ENCODE measurements at places on chromosomes 1 and 21. TPM values are rescaled to one million over a fixed set of nuclear protein-coding genes. Genes with fewer than 3 reads are reported as not detected.
A peak's percentile ranks its signal among the peaks of the same experiment; 100 is the strongest.

GRCh38 chr1:19704247-19705113 is 39.8 kb downstream of the HTR6 start:
- no peak overlapping the region for H3K4me3 ChIP-seq
- H3K27me3 ChIP-seq: no peaks in the 10 kb centered on the region
- no peaks in the 10 kb centered on the region for H3K36me3 ChIP-seq
- DNase-seq: peak; percentile 28
- no peaks in the 10 kb centered on the region for H3K4me1 ChIP-seq

- no peak overlapping the region for H3K4me3 ChIP-seq
- no peak for DNase-seq
- H3K27me3 ChIP-seq: no peaks in the 10 kb centered on the region
These were observed 35.4 kb downstream of the VANGL1 start for GRCh38 chr1:115677182-115677555.

DNA sequence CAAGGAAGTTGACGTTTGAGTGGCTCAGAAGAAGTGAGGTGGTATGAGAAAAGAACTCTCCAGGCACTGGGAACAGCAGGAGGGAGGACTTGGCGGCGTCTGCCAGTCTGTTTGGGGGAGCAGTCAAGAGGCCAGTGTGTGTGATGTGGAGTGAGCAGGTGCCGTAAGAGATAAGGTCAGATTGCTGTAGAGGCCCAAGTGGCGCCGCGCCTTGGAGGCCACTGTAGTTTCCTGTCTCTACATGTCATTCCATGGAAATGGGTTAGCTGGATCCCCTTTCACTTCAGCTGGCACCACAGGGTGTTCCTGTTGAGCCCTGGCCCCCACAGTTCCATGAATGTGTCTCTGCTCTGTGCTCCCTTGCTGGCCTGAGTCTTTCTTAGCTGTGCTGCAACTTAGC is 35.5 kb upstream of the PTPRF start:
- H3K4me1 ChIP-seq: no peaks in the 10 kb centered on the region
- no peaks in the 10 kb centered on the region for H3K27me3 ChIP-seq
- no peaks in the 10 kb centered on the region for H3K36me3 ChIP-seq
- no peak overlapping the region for H3K27ac ChIP-seq
- no peak overlapping the region for H3K4me3 ChIP-seq

GRCh38 chr1:214446772-214447556 is 104.4 kb downstream of the PTPN14 start:
- no peak overlapping the region for H3K4me3 ChIP-seq
- H3K27me3 ChIP-seq: no peaks in the 10 kb centered on the region
- no peaks in the 10 kb centered on the region for H3K36me3 ChIP-seq
- H3K27ac ChIP-seq: peak overlapping the region; percentile 64
- peaks cover 48% of the 10 kb centered on the region for H3K4me1 ChIP-seq

GRCh38 chr1:217067642-217068041 is 344.4 kb upstream of the ESRRG start:
- H3K4me1 ChIP-seq: peaks cover 3% of the 10 kb centered on the region
- H3K27me3 ChIP-seq: no peaks in the 10 kb centered on the region
- no peak for DNase-seq
- H3K4me3 ChIP-seq: no peak overlapping the region
- H3K36me3 ChIP-seq: no peaks in the 10 kb centered on the region
- H3K27ac ChIP-seq: no peak overlapping the region

DNA sequence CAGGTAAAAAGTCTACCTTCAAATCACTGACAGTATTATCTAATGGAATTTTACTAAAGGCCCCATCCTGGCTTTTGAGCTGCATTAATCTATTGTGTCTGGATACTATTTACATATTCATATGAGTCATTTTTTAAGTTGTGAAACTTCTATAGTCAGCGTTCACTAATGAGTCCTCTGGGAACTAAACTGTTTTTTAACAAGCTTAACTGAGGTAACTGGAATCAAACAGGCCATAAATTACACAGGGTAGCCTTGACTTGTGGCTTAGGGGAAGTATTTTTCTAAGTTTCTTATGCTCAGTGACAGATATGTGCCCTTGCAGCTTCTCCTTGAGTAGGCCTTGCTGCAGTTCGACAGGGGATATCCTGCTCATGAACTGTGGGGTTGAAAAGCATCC is 68.8 kb downstream of the JMJD4 start:
- H3K4me3 ChIP-seq: no peak overlapping the region
- no peak overlapping the region for H3K27ac ChIP-seq
- no peaks in the 10 kb centered on the region for H3K27me3 ChIP-seq
- no peaks in the 10 kb centered on the region for H3K4me1 ChIP-seq
- no peak for DNase-seq
- peaks cover 13% of the 10 kb centered on the region for H3K36me3 ChIP-seq

GRCh38 chr1:244010191-244010590 is 40.9 kb upstream of the ZBTB18 start:
- peaks cover 15% of the 10 kb centered on the region for H3K27me3 ChIP-seq
- no peaks in the 10 kb centered on the region for H3K36me3 ChIP-seq
- H3K27ac ChIP-seq: no peak overlapping the region
- no peak for DNase-seq

- H3K4me3 ChIP-seq: no peak overlapping the region
- no peak overlapping the region for H3K27ac ChIP-seq
- no peaks in the 10 kb centered on the region for H3K27me3 ChIP-seq
- no peaks in the 10 kb centered on the region for H3K4me1 ChIP-seq
- DNase-seq: no peak
These were observed 32.7 kb downstream of the FCER1A start for GRCh38 chr1:159334797-159335196.

GRCh38 chr1:89834083-89834704 is 13.4 kb downstream of the LRRC8D start:
- no peak overlapping the region for H3K4me3 ChIP-seq
- peaks cover 9% of the 10 kb centered on the region for H3K4me1 ChIP-seq
- no peak overlapping the region for H3K27ac ChIP-seq
- H3K27me3 ChIP-seq: no peaks in the 10 kb centered on the region

GRCh38 chr1:69121723-69122122 is 446.0 kb upstream of the LRRC7 start:
- no peak for DNase-seq
- no peak overlapping the region for H3K27ac ChIP-seq
- H3K27me3 ChIP-seq: no peaks in the 10 kb centered on the region

GRCh38 chr1:12255913-12256312 is 26.1 kb downstream of the VPS13D start:
- H3K4me3 ChIP-seq: no peak overlapping the region
- DNase-seq: no peak
- no peaks in the 10 kb centered on the region for H3K27me3 ChIP-seq
- no peak overlapping the region for H3K27ac ChIP-seq
- no peaks in the 10 kb centered on the region for H3K36me3 ChIP-seq

DNA sequence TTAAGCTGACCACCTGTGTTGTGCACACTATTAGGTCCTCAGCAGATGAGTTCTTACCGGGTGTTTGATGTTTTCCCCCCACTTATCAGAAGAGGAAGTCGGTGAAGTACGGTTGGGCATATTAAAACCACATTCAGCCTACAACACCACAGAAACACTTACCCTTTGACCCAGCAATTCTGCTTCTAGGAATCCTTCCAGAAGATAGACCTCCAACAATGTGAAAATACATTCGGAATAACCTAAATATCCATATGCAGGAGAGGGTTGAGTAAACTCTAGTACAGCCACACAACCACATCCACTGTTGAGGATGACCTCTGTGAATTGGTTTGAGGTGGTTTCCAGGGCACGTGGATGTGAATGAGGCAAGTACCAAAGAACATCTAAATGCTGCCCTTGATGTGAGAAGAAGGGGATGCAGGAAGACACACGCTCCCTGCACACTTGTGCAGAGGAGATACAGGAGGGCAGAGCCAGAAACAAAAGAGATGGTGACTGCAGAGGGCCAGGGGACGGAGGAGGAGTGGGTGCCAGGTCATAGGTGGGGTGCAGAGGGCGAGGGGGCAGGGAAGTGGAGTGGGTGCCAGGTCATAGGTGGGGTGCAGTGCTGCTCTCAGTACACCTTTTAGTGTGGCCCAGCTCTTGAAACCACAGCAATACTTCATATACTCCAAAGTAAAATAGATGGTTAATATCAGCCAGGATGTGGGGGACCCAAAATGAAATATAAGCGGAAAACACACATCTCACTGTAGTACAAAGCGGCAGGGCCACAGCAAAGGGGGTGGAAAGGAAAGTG is 12.8 kb downstream of the ADARB1 start:
- peaks cover 15% of the 10 kb centered on the region for H3K4me1 ChIP-seq
- H3K4me3 ChIP-seq: no peak overlapping the region
- DNase-seq: no peak
- no peaks in the 10 kb centered on the region for H3K36me3 ChIP-seq
- H3K27me3 ChIP-seq: no peaks in the 10 kb centered on the region

The SYT14 gene
- 0.05 TPM for total RNA-seq

GRCh38 chr1:159829822-159830465 is 3.3 kb downstream of the SLAMF8 start:
- H3K36me3 ChIP-seq: no peaks in the 10 kb centered on the region
- peaks cover 10% of the 10 kb centered on the region for H3K4me1 ChIP-seq
- no peak overlapping the region for H3K4me3 ChIP-seq
- no peaks in the 10 kb centered on the region for H3K27me3 ChIP-seq

DNA sequence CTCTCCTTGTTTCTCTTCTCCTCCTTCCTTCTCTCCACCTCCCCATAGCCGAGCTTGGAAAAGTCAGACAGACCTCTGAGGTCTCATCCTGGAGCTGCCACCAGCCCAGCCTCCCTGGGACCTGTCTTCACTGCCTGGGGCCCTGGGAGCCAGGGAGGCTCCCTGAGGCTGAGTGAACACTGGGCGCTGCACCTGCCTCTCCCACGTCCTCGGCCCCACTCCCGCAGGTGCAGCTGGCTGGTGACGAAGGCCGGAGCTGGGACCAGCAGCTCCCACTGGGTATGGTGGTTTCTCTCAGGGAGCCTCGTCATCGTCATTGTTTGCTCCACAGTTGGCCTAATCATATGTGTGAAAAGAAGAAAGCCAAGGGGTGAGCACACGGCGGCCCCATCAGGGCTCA is 5.3 kb downstream of the TNFRSF14 start:
- H3K27me3 ChIP-seq: no peaks in the 10 kb centered on the region
- peaks cover 7% of the 10 kb centered on the region for H3K4me1 ChIP-seq
- H3K36me3 ChIP-seq: no peaks in the 10 kb centered on the region
- no peak overlapping the region for H3K27ac ChIP-seq
- DNase-seq: no peak

GRCh38 chr21:15414057-15414456 is 315.7 kb upstream of the USP25 start:
- peaks cover 7% of the 10 kb centered on the region for H3K4me1 ChIP-seq
- no peak overlapping the region for H3K27ac ChIP-seq
- H3K4me3 ChIP-seq: no peak overlapping the region
- no peaks in the 10 kb centered on the region for H3K27me3 ChIP-seq
- DNase-seq: no peak

The NMNAT2 gene
- 0.29 TPM for total RNA-seq

GRCh38 chr1:36397083-36397377 is 678 bp downstream of the LSM10 start:
- no peak for DNase-seq
- H3K4me3 ChIP-seq: peak overlapping the region; percentile 89
- no peaks in the 10 kb centered on the region for H3K27me3 ChIP-seq

DNA sequence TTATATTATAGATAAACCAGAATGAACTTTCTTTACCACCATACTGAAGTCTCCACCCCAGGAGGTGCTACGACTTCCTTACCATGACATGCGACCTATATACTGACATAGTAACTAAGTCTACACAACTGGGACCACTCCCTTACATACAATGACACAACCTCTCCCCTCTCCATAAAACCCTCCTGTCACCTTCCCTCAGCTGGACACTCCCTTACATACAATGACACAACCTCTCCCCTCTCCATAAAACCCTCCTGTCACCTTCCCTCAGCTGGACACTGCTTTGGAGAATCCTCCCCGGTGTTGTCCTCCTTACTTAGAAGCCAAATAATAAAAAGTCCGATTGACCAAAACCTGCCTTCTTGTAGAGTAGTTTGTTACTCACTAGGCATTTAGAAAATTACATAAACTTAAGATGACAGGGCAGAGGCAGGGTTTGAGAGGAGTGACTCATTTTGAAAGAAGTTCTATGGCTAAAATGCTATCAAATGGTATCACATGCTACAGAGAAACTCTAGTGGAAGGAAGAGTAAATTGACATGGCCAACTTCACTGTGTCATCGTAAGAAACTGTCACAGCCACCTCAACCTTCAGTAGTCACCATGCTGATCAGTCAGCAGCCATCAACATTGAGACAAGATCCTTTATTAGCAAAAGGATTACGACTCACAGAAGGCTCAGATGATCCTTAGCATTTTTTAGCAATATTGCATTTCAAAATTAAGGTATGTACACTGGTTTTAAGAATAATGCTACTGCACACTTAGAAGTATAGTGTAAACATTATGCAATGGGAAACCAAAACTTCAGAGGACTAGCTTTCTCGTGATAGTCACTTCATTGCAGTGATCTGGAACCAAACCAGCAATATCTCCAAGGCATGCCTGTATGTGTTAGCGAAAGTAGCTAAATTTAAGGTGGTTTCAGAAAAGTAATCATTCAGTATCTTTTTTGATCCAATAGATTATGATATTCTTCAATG is 56.4 kb downstream of the AHCTF1 start:
- H3K27me3 ChIP-seq: no peaks in the 10 kb centered on the region
- no peak overlapping the region for H3K4me3 ChIP-seq
- peaks cover 44% of the 10 kb centered on the region for H3K36me3 ChIP-seq
- DNase-seq: no peak
- H3K27ac ChIP-seq: no peak overlapping the region
- H3K4me1 ChIP-seq: peaks cover 4% of the 10 kb centered on the region

GRCh38 chr1:99456536-99456935 is 189.4 kb upstream of the PALMD start:
- H3K36me3 ChIP-seq: no peaks in the 10 kb centered on the region
- no peak for DNase-seq
- H3K27me3 ChIP-seq: no peaks in the 10 kb centered on the region
- no peak overlapping the region for H3K27ac ChIP-seq

DNA sequence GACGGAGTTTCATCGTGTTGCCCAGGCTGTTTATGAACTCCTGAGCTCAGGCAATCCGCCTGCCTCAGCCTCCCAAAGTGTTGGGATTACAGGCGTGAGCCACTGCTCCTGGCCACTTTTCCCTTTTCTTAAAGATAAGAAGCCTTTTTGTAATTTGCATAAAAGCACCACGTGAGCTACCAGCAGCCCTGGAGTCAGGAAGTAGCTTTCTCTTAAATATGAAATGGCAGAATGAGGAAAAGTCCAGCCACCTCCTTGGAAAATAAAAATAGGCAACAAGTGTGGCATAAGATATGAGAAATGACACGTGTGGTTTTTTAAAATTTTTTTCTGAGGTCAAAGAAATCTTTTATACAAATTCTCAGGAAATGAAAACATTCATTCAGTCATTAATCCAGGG is 259.7 kb downstream of the DYRK1A start:
- H3K36me3 ChIP-seq: no peaks in the 10 kb centered on the region
- peaks cover 12% of the 10 kb centered on the region for H3K4me1 ChIP-seq
- H3K27ac ChIP-seq: no peak overlapping the region
- DNase-seq: no peak

The RHBDL2 gene
- total RNA-seq: not detected

DNA sequence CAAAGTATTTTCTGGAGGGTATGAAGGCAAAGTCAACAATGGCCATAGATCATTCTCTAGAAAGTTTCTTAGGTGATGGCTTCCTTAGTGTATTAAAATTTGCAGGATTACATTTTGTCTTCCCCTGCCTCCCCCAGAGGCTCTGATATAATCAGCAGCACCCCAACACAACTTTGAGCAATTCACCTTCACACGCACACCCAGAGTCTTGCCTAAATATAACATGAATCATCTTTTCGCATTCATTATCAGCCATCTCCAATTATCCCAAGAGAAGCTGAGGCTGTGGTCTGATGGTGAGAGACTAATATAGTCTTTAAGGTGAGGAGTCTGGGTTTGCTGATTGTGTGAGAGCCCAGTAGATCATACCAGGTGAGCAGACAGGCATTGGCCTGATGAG is 343.0 kb downstream of the RRAGC start:
- no peak overlapping the region for H3K27ac ChIP-seq
- H3K36me3 ChIP-seq: no peaks in the 10 kb centered on the region
- DNase-seq: no peak
- H3K4me3 ChIP-seq: no peak overlapping the region
- peaks cover 2% of the 10 kb centered on the region for H3K27me3 ChIP-seq

Data from gastrocnemius medialis (tissue), 4 donors.